Stimulated activated CD4-positive, alpha-beta T cell treated with anti-CD3 and anti-CD28 coated beads, Interleukin-1b, Interleukin-23, amount 100 ng/mL, for 24 hours (primary cell): ENCODE measurements at places on chromosomes 2 and 18.

DNA sequence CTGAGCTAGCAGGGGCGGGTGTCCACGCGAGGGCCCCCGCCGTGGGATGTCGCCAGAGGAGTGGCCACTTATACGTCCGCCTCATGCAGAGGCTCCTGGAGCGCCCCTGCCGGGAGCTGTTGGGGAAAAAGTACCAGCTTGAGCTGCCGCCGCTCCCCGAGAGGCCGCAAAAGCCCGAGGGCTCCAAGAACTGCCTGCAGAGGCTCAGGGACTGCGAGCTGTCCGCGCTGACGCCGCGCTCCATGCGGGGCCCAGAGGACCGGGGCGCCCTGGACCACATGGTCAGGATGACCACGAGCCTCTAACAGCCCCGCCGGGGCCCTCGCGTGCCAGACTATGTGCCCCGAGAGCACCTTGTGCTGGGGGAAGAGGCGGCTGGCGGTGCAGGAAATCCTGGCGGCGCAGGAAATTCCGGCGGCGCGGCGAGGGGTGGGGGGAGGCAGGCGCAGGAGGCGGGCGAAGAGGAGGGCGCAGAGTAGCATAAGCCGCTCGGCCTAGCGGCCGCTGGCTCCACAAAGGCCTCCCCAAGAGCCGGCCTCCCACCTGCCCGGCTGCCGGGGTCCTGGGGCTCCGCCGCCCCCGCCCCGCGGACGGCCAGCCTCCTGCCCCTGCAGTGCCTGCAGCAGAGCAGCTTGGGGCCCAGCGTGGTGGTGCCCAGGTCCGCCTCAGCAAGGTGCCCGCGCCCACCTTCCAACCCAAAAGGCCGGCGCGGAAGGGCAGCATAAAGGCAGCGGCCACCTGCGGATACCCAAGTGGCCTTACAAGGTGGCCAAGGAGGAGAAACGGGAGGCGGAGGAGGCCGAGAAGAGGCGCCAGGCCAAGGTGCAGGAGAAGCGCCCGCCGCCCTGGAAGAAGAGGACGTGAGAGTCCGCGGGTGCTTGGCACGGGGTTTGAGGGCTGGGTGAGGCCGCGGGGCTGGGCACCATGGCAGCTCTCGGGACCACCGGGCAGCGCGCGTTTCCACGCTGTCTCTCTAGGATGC, 42.1 kb upstream of the TRIM43B start:
- DNase-seq: peak; percentile 38

DNA sequence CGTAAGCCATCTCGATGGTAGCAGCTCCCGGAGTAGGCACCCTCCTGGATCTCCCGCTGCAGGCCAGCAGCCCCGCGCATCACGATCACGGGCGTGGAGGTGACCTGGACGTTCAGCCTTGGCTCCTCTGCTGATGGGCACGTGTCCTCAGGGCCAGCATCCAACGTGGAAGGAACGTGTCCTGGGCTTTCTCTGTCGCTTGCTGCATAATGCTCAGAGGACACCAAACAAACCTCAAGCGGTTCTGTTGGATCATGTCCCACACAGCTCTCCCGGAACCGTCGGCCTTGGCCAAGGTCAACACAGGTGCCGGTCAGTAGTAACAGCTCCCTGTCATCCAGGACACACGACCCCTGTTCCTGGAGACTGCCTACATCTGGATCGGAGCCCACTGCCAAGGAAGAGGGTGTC, 23.1 kb downstream of the PASK start:
- DNase-seq: no peak

DNA sequence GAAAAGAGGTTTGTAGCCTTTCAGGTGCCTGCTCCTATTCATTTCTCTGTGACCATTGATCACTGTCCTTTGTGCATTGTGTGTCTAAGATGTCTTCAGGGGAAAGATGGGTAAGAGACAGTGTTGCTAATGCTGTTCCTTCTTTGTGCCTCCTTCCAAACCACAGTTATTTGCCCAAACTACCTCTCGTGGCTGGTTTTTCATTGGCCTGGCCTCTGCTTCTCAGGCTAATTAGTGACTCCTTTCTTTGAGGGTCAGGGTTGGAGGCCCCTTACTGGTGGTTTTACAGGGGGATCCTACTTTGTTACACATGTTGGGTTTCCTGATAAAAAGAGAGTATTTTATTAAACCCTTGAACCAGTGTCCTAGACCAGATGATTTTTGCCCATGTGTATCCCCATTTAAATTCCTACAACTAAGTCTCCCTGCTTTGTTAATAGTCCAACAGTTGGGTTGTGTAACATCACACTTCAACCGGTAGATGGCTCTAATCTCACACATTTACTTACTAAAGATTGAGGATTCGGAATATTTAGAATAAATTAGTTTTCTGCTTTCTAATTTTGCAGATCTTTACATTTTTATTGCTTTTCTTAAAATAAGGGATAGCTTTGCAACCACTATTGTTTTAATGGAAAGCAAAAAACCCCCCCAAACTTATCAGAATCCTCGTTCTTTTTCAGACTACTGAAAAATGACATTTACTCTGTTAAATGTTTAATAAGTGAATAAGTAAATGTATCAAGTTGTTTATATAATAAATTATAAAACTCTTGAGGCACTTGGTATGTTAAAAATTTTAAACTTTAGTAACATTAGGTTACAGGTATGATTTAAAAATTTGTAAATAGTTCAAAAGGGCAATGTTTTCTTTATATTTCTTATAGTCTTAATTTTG, 2.4 kb downstream of the MARS2 start:
- DNase-seq: no peak

DNA sequence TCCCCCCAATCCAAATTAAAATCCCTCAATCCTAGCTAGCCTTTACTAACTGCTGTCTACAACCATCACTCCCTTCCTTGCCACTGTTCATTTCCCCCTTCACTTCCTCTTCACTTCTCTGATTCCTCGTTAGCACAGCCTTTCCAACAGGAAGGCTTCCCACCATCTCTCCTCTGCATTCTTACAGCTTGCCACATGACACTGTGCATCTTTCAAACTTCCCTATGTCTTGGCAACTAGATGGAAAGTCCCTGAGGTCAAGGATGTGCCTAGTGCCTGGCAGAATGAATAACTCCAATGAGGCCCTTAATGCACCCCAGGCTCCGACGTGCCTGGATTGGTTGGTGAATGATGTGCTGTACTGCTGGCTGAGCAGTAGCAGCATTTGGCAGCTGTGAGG, 15.2 kb downstream of the SAP130 start:
- no peak for DNase-seq

DNA sequence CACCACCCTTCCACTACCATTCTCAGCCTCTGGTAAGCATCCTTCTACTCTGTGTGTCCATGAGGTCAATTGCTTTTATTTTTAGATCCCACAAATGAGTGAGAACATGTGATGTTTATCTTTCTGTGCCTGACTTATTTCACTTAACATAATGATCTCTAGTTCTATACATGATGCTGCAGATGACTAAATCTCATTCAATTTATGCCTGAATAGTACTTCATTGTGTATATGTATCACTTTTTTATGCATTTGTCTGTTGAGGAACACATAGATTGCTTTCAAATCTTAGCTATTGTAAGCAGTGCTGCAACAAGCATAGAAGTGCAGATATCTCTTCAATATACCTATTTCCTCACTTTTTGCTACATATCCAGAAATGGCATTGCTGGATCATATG, 733.3 kb downstream of the SUCLG1 start:
- DNase-seq: no peak

- DNase-seq: no peak
Observed at GRCh38 chr18:26926066-26926675, 60.7 kb upstream of the AQP4 start.

- DNase-seq: no peak
Observed at GRCh38 chr2:52859065-52859464, 908.5 kb upstream of the CHAC2 start.

- DNase-seq: no peak
Observed at GRCh38 chr2:109301746-109302145, 172.7 kb downstream of the SH3RF3 start.
